Caki2 (cell line): ENCODE measurements at places on chromosomes 4 and X.
A peak's percentile ranks its signal among the peaks of the same experiment; 100 is the strongest.

- DNase-seq = no peak
Measured at GRCh38 chr4:42562016-42562415, 94.9 kb downstream of the ATP8A1 start.

- peak; percentile 86 for DNase-seq
Measured at GRCh38 chr4:152352622-152353116, 183.2 kb downstream of the FBXW7 start.

DNA sequence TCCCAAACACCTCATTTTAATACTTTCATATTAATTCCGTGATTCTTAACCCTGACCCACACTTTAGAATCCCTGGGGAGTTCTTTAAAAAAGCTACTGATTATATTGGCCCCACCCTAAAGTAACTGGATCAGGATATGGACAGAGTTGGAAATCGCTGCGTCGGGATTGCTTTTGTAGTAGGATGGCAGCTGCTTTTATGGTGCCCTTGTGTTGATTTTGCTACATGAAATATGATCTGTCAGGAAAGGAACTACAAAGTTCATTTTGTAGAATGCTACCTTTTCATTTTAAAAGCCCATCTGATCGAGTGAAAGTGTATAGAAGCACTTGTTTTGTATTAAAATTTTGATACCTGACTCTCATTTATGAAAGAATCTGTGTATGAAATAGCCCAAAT, 43.6 kb downstream of the TMEM131L start:
- no peak for DNase-seq

DNA sequence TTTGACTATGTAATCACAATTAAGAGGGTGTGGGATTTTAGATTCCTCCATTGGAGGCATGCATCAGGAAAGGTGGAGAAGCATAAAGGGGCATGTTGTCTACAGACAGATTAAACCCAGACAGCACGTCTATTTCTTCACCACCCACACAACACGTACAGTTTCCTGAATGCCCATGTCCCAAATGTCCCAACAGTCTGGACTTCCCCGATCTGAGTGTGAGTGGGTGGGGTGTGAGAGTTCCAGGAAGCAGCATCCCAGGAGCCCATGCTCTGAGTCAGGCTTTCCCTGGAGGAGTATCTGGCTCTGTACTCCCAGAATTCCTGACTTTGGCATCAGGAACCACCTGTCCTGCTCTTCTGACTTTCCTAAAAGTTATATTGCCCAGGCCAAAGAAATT, 30.8 kb upstream of the NDP start:
- DNase-seq = no peak

DNA sequence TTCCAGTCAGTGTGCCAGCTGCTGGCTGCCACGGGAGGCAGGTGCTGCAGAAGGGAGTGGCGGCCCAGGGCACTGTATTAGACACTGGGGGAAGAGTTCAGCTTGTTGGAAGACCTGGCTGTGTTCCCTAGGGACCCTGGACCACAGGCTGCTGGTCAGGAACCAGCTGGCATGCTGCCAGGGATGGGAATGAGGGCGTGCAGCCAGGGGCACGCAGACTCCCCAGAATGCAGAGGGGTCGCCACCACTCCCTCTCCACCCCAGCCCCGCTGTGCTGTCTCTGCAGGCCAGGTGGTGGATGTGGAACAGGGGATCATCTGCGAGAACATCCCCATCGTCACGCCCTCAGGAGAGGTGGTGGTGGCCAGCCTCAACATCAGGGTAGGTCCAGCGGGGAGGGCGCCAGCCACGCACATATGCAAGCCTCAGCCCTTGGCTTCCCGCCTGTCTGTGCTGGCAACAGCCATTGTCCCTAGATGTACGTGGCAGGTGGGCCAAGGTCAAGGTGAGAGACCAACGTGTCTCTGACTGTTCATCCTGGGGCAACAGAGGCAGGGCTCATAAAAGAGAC, 12.3 kb downstream of the ABCD1 start:
- DNase-seq = no peak

DNA sequence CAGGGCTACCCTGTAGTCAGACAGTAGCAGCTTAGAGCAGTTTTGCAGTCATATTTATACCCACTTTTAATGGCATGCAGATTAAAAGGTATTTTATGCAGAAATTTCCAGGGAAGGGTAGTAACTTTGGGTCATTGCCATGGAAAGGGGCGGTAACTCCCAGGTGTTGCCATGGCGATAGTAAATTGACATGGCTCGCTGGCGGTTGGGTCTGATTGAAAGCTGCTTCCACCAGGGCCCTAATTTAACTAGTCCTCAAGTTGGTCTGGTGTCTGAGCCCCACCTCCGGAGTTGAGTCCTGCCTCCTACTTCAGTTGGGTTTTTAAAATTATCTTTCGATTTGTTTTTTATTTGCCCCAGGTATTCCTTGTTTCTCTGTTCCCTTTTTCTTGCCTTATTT, 70.1 kb downstream of the NAA11 start:
- DNase-seq = no peak

DNA sequence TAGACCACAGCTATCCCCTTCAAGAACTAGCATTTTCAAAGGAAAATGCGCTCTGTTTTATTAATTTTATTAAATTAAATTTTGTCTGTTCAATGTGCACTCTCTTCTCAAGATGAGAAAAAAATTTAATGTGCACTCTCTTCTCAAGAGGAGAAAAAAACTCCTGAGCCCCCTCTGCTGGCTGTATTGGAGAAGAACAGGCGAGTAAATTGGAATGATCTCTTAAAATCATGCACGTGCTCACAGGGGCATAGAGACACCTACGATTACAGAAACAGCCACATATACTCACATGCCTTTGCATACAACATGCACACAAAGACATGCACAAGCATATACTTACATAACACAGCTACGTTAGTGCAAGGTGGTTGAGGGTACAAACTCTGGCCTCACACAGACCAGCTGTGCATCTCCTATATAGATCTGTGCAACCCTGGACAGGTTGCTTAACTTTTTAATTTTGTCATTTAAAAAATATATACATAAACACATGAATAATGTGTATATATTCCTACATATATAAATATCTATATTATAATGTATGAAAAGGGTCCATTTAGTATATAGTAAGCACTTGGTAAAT, 176.2 kb upstream of the CXorf66 start:
- DNase-seq = peak; percentile 18

GRCh38 chr4:102608190-102608589, 107.0 kb downstream of the NFKB1 start:
- no peak for DNase-seq

DNA sequence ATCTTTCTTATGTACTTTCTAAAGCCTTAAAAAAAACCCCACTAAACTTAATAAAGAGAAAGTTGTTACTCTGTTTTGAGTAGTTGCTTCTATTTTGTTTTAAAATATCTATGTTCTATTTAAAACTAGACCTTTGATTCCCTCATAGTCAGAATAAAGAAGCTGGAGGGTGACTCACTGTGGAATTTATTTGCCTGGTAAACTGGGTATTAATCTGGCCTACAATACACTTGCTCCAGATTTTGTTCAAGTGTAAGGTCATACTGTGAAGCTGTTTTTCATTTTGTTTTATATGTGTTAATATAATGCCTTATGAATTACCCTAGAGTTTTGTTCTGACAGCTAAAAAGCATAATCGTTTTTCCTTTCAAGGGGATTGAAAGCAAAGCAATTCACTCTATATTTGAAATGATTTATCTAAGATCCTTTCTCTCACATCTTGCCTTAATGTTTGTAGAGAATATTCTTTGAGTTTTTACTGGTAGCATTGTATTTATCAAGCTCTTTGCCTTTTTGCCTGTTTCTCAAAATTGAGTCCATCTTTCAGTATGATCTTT, 277.4 kb upstream of the PITX2 start:
- no peak for DNase-seq

GRCh38 chr4:5887011-5887360, 5.9 kb downstream of the CRMP1 start:
- no peak for DNase-seq

- no peak for DNase-seq
Measured at GRCh38 chrX:111319451-111319850, 49.2 kb upstream of the CAPN6 start.

- DNase-seq = no peak
Measured at GRCh38 chr4:47106561-47106960, 75.2 kb downstream of the GABRB1 start.

GRCh38 chrX:154121961-154122360, 22.1 kb upstream of the OPN1LW start:
- DNase-seq = no peak

DNA sequence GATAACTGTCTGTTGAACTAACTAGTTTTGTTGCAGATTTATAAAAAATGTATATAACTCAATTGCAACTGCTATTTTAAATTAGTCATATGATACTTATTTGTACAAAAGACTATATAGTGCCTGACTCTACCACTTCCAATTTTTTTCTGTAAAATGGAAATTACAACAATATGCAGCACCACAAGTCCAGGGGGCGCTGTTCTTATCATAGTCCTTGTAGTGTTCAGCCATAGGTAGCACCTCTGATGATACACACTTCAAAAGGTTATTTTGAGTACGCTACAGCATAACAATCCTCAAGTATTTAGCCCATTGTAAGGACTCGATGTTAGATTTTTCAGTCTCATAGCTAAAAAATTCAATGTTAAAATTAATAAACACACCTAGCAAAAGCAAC, 174.9 kb downstream of the CORIN start:
- no peak for DNase-seq

DNA sequence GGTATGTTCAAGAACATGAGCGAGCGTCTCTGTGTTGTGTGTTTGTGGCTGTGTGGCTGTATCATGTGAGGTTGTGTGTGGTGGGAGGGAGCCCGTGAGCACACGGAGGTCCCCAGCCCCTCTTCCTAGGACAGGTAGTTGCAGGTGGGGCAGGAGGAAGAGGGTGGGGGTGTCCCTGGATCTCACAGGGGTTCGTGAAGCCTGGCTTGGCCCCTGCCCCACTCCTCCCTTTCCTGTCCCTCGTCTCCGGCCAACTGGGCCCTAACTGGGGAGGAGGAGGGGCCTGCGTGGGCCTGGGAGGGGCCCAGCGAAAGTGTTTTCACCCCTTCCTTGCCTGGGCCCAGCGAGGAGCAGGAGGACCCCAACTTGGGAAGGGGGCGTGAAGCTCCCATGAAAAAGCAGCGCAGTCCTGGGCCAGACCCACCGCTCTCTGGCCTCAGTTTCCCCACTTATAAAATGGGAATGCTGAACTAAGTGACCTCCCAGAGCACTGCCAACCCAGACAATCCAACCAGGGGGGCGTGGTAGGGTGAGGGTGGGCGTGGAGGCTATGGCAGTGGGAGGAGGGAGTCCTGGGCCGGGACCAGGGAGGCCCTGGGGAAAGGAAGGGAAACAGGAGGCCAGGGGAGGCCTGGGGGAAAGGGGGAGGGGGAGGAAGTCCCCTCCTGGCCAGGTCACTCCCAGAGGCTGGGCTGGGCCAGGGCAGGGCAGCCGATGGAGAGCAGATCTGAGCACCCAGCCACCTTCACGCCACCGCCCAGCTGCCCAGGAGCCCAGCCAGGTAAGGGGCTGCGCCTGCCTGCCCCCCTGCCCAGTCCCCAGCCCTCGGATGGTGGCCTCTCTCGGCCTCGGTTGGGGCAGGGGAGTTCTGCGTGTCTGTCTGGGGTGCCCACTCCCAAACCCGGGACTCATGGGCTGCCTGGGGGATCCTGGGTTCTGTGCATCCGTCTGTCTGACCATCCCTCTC, at the start of gene AVPR2:
TSS of gene AVPR2 (plus strand) at position 683 of the 967 bp plus-strand sequence. CDS start 473 bp downstream, outside the sequence.
- DNase-seq = no peak

DNA sequence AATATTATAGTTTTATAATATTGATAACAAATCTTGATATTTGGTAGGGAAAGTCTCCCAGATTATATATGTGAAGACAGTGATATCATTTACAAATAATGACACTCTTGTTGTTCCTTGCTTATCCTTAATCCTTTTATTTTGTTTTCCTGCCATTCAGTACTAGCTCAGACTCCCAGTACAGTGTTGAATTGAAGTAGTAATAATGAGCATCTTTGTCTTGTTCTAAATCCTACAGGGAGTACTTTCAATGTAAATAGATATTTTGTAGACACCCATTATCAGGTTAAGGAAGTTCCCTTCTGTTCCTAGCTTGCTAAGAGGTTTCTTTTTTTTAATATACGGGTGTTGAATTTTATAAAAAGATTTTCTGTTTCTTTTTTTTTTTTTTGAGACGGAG, 33.0 kb downstream of the WWC2 start:
- DNase-seq = no peak

- peak; percentile 82 for DNase-seq
Measured at GRCh38 chr4:128322986-128323385, 35.4 kb upstream of the PGRMC2 start.

DNA sequence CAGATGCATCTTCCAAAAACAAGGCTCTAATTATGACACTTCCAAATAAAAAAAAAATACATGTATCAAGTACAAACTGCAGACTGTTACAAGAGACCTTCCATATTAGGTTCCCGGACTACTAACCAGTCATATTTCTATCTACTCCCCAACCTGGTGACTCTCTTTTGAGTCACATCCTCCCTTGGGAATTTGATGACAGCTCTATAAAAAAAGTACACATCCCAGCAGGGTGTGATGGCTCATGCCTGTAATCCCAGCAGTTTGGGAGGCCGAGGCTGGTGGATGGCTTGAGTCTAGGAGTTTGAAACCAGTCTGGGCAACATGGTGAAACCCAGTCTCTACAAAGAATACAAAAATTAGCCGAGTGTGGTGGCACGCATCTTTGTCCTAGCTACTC, 14.9 kb downstream of the RPGR start:
- peak; percentile 33 for DNase-seq

DNA sequence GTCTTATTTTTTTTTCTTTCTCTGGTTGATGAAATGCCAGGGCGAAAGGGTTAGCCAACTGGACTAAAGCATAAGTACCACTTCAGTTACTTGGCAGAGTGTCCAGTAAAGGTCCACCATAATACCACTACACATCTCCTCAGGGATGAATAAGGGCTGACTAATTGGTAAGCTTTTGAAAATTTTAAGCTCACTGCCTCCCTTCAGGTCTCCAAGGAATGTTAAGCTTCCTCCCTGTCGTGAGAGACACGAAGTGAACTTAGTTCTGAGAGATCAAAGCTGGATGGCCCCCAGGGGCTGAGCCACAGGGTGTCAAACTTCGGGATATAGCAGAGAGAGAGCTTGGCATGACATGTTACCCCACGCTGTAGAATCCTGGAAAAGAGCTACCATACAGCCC, 111.4 kb downstream of the VSIG4 start:
- no peak for DNase-seq

- DNase-seq = no peak
Measured at GRCh38 chr4:176425035-176425434, 105.3 kb downstream of the SPCS3 start.

DNA sequence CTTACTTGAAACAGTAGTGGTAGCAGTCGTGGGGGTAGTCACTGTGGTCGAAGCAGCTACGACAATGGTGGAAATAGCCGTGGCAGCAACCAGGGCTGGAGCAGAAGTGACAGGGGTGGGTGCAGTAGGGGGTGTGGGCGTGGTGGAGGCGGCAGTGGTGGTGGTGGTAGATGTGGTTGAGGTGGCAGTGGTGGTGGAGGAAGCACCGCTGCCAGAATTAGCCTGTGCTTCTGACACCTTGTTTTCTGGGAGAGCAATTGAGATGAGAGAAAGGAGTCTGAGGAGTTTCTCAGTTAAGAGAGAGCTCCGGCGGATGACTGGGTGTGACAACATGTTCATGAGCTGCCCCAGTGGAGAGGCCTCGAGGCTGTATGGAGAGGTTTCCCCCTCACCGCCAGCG, 113.5 kb upstream of the HSD17B10 start:
- no peak for DNase-seq

GRCh38 chr4:74480267-74480666, 35.3 kb downstream of the AREG start:
- no peak for DNase-seq
